ENCODE measurements at places on chromosomes 4 and X.
A peak's percentile ranks its signal among the peaks of the same experiment; 100 is the strongest.

GRCh38 chrX:111695297-111695880, 14.4 kb downstream of the ALG13 start:
- no peak for DNase-seq

- DNase-seq, result no peak
These were observed 22.0 kb downstream of the CPZ start for GRCh38 chr4:8614365-8615193.

DNA sequence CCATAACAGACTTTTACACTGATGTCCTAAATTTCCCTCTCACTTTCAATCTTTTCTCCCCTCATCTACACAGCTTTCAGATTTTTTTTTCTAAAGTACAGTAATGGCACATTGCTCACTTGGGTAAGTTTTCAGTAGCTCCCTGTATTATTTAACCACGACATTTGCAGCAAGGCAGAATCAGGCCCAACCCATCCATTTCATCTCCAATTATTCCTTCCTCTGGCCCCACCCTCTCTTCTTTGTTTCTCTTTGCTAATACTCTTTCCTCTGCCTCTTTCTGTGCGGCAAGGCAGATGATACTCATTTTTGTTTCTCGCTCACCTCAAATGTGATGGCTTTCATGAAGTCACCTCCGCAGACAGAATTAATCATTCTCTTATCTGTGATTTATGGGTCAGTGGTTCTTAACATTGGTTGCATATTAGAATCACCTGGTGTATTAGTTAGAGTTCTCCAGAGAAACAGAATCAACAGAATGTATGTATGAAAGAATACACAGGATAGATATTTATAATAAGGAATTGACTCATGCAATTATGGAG, 43.4 kb upstream of the GATB start:
- DNase-seq, result no peak

DNA sequence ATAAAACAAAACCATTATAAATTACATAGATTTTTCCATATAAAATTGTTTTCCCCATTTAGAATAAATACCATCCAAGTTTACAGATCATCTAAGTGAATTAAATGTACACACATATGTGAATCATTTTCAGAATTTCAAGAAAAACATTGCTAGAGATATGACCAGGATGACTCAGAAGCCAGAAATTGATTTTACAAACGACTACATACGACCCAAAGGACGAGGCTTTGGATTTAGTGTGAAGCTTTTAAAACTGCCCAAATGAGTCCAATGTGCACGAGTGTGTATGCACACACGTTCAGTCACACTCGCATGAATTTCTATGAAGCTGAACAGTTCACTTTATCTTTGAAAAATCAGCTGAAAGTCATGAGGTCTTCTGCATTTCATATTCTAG, 37.9 kb downstream of the MFAP3L start:
- DNase-seq, result no peak

DNA sequence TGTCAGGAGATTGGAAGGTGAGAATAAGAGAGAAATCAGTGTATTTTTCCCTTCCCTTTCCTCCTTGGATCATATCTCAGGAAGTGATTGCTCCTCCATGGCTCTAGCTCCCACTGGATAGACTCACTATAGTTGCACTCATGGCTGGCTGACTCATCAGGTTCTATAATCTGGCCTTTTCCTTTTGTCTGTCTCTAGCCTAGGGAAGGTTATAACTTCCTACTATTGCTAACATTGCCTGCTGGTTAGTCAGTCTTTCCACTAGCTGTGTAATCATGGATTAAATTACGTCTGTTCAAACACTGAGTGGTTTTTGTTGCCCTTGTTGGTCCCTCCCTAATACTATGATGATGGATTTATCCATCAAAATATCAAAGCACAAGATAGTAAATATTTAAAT, 195.5 kb upstream of the VEGFC start:
- peak; percentile 93 for DNase-seq

GRCh38 chr4:8306511-8307021, 37.0 kb downstream of the HTRA3 start:
- DNase-seq, result no peak

- no peak for DNase-seq
These were observed 472.9 kb upstream of the GRID2 start for GRCh38 chr4:91830681-91831395.

DNA sequence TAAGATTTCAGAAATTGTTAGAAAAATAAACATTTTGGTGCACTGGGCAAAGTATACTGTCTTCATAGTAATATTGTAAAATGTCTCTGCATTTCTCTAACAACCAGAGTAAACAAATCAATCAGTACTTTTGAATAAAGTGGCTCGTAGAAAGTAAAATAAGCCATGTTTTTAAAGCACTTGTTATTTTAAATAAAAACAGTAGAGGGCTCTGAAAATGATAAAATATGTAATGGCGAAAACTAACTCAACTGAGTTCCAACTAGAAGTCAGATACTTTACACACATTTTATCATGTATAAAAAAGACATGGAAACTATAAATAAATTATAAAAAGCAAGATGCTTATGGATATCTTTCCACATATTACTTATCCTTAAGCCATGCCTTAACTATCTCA, 1134.4 kb downstream of the PDHA2 start:
- DNase-seq, result no peak

DNA sequence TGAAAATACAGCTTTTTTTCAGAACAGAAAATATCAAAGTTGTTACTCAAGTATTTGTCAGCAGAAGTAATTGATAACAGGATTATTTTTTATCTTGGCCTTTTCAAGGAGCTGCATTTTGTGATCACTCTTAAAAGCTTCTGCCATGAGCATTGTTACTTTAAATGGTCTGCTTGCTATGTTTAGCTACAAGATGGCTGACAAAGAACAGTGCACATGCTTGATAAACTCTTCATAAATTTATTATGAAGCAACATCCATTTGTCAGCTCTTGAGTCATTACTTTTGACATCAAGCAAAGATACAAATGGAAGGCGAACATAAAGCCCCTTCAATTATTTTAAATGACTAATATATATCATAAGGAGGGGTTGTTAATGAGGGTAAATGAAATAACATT, 205.4 kb upstream of the RPS6KA3 start:
- DNase-seq, result no peak

DNA sequence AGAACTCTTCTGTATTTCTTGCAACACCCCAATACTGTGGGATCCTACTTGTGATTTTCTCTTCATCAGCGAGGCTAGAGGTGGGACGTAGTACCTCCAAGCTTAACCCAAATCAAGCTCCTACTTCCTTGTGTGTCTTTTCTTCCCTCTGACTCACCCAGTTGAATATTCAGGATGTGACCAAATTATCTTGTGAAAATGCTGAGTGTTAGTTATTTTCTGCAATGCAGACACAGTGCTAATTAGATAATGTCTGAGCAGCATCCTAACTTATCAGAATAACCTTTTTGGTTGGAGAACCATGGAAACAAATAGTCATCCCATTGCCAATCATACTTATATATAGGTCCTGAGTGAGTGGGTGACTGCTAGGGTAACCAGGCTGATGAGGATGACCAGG, 2.4 kb downstream of the MEPE start:
- DNase-seq, result no peak

DNA sequence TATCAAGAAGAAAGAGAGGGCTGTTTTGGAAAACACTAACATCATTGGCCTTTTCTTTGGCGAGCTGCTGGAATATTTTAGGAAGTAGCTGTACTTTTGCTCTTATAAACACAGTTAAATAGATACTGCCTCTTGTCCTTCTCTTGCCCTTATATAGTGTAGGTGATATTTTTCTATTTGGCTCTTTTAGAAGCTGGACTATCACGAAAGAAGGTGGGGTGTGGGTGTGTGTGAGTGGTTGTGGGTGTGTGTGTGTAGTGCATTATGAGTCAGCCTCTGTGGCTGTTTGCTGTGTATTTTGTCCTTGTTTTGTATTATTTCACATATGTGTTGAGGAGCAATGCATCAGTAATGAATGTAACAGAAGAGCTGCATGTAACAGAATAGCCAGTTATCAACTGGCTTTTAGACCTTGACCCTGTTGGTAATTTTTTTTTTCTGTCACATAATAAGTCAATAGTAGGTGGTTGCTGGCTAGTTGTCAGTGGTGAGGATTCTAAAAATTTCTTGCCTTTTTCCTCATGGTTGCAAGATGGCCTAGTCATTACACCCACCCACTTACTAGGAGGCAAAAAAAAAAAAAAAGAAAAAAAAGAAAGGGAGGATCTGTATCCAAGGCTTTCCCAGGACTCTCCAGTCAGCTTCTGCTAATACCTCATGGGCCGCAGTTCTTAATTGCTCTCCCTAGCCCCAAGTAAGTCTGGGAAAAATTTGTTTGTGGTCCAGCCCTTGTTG, 23.8 kb downstream of the ARHGAP10 start:
- DNase-seq, result peak; percentile 24

DNA sequence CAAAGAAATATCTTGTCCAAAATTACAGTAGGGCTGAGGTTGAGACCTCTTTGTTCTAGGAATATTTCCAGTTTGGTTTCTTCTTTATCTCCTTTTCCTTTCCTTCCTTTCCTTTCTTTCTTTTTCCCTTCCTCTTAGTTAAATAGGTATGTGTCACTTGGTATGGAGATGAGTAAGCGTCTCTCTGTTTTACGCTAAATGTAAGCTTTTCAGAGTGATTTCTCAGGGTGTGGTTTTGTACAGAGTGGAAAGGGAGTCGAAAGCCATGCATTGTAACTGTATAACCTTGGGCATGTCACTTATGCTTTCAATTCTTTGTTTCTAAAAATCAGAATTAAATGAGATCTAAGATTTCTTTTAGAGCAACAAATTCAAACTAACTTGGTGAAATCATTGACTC, 54.8 kb downstream of the TLL1 start:
- no peak for DNase-seq

DNA sequence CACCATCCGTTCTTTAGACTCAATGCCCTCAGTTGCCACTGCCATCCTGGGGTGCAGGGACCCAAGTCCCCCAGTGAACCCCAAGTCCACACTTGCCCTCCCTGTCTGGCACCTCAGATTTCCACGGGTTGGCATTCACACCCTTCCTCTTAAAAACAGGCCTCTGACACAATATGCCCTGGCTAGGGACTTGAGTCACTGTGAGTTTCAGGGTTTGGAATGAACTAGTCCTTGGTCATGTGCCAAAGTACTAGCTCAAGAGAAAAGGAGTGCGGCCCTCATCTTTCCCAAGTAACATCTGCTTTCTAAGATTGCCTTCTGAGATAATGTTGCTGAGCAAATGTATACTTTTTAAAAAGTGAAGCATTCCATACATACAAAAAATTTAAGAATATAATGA, 134.0 kb downstream of the MID1 start:
- DNase-seq, result peak; percentile 61

DNA sequence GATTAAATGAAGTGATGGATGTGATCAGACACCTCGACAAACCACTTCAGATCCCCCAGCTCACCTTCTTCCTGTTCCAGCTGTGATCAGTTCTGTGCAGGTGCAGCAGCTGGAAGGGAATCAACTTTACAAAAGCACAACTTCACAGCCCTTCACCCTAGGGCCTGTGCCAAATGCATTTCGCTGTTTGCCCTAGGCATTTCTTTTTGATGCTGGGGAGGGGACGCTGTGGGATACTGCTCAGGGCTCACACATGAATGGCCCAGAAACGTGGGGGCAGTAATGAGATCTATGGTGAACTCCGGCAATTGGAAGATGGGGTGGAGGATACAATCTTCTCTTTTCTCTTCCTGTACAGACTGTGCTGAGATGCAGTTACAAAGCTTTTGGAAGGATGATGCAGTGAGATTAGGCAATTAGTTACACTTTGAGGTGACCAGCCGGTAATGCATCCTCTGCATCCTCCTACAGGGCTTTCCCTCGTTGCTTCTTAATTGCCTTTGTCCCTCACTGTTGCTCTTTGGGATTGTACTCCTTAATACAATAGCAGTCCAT, 215.1 kb upstream of the PITX2 start:
- no peak for DNase-seq

DNA sequence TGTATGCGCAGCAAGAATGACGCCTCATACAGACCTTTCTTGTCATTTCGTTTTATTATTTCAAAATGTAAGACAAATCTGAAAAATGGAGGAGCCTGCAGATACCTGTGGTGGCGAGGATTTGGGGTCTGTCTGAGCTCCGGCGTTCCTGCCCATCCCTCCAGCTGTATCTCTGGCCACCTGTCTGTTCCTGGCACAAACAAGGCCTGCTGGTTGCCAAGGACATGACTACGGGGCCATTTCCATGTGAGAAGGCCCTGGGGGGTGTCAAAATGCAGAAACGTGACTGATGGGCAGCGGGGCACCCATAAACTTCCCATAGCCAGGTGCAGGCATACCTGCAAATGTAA, 591 bp upstream of the TSPAN7 start:
- DNase-seq, result no peak

DNA sequence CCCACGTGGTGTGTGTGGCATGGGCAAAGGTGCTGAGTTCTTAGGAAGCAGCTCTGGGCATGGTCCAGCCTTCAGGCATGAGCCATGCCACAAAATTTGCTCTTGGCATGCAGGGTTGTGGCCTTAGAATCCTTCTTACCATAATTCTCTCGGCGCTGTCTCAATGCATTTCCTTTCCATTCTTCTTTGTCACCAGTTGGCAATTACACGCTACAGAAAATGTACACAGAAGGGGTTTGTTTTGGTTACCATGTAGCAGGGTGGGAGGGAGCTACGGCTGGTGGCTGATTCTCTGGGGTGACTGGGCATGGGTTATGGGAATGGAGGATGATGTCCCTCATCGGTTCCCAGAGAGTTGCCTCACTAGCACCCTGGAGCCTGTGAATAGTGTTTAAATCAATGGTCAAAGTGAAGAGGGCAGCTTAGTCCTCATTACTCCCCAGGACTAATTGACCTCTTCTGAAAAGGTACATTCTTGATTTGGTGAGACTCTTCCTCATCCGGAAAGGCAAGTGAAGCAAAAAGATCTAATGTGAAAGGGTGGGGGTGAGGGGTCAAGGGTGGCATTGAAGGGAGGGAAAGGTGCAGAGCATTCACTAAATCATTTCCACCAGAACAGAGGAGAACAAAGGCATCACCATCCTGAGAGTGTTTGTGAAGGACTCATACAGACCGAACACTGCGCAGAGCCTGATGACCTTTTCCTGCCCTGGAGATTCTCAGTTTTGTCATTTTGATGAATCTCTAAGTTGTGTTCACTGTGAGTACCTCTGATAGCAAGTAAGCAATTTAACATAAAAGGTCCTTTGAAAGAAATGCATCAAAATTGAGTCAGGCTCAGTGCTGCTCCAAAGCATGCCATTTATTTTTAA, 199.8 kb upstream of the SFRP2 start:
- peak; percentile 33 for DNase-seq

- peak; percentile 54 for DNase-seq
These were observed 122.2 kb downstream of the SHROOM4 start for GRCh38 chrX:50691820-50692219.

GRCh38 chr4:83931659-83932438, 395.9 kb downstream of the GPAT3 start:
- DNase-seq, result no peak

DNA sequence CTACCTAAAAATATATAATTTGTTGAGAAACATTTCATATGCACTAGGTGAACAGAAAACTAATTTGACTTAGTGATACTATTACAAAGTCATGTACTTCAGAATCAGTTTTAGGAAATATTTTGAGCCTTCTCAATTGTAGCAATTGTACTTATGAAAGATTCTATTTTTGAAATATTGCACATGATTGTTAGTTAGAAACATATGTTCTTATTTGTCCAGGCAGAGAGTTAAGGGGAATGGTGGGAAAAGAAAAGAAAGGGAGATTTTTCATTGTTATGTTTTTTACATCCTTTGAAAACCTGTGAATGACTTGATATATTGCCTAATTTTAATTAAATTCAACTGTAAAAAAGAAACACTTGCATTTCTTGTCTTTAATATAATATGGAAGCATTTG, 66.0 kb downstream of the GLRB start:
- no peak for DNase-seq
